ENCODE measurements at places on chromosomes 3 and 15.

- no peak for DNase-seq
These were observed 22.3 kb downstream of the ANKDD1A start for GRCh38 chr15:64934023-64934422.

DNA sequence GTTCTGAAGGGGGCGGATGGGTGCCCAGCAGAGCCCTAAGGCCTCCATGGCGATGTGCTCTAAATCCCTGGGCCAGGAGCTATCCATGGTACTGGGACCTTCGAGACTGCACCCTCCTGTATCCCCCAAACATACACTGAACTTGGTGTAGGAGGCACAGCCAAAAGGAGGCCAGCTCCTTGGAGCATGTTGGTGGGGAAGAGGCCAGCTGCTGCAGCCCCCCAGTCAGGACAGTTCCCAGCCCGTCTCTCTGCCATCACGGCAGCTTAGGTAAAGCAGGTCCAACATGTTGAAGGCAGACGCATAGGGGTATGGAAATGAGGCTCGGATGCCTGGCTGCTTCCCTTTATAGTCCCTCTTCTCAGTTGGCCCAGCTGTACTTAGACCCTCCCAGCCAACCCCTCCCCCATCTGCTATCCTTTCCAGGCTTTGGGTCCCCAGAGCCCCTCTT, 1.8 kb downstream of the CAMKV start:
- peak; percentile 55 for DNase-seq

- no peak for DNase-seq
These were observed 324.3 kb downstream of the FEZF2 start for GRCh38 chr3:62049033-62049432.

- no peak for DNase-seq
These were observed 483 bp downstream of the EHD4 start for GRCh38 chr15:41971895-41972252.

GRCh38 chr3:42649006-42649405, 4.5 kb upstream of the ZBTB47 start:
- no peak for DNase-seq

DNA sequence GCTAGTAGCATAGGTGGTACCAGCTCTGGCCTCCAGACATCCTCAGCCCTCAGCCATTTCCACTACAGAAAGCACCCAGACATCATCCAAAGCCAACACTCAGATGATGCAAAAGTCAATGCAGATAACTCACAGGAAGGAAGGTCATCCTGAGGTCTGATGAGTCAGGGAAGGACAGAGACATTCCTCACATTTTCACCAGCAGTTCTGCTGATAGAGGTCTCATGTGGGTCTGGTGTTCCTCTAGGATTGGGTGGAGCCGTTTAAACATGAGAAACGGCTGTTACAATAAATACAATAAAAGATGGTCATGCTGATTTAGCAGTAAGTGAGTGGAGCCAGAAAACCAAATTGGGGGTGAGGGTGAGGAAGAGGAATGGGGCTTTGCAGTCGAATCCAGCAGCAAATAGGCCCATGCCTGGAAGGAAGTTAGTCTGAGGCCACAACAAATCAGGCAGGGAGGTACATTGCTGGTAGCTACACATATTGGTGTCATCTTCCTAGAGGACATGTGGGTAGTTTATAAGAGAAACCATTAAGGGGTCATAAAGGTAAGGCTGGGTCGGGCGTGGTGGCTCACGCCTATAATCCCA, 33.3 kb upstream of the FLNB start:
- no peak for DNase-seq

- DNase-seq: no peak
These were observed 470.4 kb downstream of the AGBL1 start for GRCh38 chr15:86550075-86550474.

DNA sequence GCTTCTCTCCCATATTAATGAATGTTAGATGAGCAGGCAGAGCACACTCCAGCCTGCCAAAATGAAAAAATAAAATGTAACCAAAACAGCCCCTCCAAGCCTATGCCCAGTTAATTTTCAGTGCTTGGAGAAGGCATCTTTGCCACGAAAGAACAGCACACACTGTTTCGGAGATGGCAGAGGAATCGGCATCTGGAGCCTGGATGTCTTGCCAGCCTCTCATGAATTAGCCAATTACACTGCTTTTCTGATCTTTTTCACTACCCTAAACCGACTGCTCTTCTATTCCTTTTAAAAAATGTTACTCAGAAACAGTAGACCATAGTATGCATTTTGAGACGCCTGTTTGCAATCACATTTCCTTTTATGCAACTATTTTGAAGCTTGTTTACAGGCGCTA, 249.6 kb downstream of the TLE3 start:
- no peak for DNase-seq

DNA sequence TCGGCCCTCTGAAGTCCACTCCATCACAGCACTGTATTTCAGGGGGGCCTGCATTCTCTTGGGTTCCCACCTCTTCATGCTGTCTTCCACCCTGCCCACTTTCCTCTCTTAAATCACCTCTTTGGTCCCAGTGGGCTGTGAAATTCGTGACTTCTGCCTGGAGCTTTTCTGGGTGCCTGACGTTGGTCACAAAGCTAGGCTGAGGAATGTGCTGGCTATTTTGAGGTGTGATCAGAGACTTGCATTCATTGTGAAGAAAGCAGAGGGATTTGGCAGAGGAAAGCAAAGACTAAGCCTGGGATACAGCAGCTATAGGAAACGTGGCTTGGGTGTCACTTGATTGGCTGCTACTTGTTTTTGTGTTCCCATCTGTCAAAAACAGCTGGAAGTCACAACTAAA, 202.5 kb downstream of the SATB1 start:
- no peak for DNase-seq

DNA sequence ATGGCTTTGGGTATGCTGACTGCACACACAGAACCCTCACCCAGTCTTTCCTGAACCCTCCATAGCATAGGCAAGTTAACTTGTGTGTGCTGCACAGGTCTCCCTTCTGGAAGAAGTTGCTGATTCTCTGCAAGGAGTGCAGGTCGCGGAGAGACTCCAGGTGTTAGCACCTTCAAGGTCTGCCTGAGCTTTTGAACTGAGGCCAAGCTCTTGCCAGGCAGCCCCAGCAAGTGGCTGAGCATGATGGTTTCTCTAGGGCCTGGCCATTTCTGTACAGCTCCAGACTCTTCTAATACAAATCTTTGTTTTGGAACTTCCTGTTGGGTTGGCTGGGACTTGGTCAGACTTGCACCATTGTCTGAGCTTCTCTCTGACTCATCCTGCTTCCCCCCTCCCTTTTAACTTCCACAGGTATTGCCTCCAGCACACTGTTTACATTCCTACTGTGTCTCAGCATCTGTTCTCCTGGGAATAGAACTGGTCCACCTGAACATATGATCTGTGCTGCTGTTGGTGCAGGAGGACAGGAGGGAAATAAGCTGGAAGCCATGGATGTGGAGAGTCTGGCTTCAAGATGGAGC, 53.3 kb downstream of the KY start:
- DNase-seq: no peak

- DNase-seq: peak; percentile 52
These were observed 37.7 kb upstream of the LCTL start for GRCh38 chr15:66603301-66604179.

- no peak for DNase-seq
These were observed 159.8 kb upstream of the TSC22D2 start for GRCh38 chr3:150248116-150248887.

- DNase-seq: no peak
These were observed 190.7 kb downstream of the CD47 start for GRCh38 chr3:107899990-107900651.

GRCh38 chr3:4818986-4819693, 160.1 kb upstream of the BHLHE40 start:
- no peak for DNase-seq

GRCh38 chr15:100949691-100950090, 30.5 kb downstream of the LRRK1 start:
- DNase-seq: no peak

GRCh38 chr15:29433050-29433318, 163.4 kb upstream of the NSMCE3 start:
- no peak for DNase-seq

DNA sequence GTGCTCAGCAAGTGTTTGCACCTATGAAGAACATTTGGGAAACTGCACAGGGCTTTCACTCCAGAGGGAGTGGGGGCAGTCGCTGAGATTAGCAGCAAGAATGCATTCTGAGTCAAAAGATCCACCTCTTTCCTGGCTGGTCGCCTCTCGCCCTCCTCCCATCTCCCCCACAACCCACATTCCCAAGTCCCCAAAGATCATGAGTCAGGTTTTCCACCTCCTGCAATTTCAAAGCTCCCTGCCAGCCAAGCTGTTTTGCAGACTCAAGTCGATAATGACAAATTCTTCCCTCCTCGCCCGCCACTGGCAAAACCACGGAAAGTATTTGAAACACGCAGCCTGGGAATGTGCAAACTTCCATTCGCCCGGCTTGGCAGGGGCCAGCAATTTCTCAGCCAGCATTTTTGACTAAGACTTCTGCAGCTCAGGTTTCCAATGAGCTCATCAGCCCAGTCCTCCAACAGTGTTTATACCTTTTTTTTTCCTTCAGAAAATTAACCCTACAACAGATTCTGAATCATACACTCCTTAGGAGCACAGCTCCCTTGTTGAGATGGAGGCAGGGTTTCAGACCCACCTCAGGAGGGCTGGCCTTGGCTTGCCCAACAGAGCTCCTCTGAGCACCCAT, 181.4 kb downstream of the SMAD6 start:
- no peak for DNase-seq

GRCh38 chr3:41701191-41701698, 260.7 kb downstream of the ULK4 start:
- DNase-seq: no peak

DNA sequence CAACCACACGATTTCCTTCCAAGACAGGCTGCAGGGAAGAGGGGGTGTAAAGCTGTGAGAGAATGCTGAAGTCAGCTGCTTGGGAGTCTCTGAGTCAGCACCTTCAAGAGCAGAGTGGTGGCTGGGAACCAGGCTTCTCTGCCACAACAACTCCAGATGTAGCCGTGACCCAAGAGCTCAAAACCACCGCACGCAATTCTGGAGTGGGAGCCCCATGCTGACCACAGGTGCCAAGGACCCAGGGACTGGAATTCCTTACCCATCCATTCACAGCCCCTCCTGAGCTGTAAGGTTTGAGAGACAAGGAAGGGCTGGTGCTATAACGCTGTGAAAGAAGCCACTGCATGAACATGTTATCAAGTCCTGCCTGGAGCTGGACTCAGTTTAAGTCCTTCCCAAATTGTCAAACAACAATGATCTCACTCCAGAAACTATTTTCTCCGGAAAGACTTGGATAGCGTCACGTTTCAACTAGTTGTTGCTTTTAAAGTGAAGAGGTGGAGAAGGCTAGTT, 61.4 kb downstream of the UMPS start:
- DNase-seq: no peak

- no peak for DNase-seq
These were observed 266 bp upstream of the ZBTB47 start for GRCh38 chr3:42653303-42653559.

DNA sequence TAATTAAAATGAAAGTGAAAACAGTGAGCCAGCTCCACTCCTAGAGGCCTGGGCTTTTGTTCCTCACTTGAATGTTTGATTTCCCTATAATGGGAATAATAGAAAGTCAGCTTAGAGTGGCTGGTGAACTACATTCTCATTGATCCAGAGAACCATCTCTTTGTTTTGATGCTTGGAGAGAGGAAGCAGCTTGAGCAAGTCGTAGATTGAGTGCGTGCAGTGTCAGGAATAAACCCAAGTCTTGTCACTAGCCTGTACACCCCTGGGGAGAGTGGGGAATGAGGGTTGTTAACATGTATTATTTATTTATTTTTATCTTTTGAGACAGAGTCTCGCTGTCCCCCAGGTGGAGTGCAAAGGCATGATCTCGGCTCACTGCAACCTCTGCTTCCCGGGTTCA, 885 bp upstream of the LSG1 start:
- no peak for DNase-seq

- DNase-seq: peak; percentile 65
These were observed 121.8 kb downstream of the PDZRN3 start for GRCh38 chr3:73502609-73503583.

DNA sequence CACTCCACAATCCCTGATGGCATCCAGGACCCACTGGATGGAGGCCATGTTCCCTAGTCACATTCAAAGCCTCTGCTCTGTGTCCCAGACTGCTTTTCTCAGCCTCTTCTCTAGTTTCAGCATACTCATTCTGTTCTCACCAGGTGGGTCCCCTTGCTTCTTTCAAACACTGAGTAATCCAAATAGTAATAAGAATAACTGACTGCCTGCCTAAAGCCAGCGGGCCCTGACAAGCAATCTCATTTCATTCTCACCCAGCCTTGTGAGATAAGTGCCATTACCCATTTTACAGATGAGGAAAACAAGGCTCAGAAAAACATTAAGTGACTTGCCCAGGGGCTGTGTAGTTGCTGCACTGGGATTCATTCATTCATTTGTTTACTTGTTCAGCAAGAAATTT, 25.4 kb downstream of the MAPKAPK3 start:
- DNase-seq: no peak

- DNase-seq: no peak
These were observed 17.5 kb downstream of the SLC9A9 start for GRCh38 chr3:143830786-143831185.

GRCh38 chr3:123068601-123069381, 2.0 kb downstream of the PDIA5 start:
- DNase-seq: no peak

DNA sequence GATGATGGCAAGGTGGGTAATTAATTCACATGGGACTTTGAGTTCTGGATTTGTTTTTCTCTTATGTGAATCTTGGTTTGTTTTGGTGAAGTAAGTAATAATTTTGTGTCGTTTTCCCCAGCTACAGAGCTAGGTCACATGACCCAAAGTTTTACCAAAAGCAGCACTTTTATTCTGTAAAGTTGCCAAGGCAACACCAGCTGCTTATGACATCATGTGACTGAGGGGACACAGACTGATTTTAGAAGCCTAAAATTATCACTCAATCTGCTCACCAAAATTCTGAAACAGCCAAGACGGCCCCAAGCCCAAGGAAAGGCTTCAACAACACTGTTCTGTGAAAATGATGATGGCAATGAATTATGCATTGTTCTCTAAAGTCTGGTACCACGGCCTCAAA, 63.9 kb downstream of the MEX3B start:
- no peak for DNase-seq

- no peak for DNase-seq
These were observed 509.6 kb upstream of the SUCLG2 start for GRCh38 chr3:68163968-68164367.

GRCh38 chr3:14801668-14802380, 16.9 kb upstream of the FGD5 start:
- DNase-seq: no peak

DNA sequence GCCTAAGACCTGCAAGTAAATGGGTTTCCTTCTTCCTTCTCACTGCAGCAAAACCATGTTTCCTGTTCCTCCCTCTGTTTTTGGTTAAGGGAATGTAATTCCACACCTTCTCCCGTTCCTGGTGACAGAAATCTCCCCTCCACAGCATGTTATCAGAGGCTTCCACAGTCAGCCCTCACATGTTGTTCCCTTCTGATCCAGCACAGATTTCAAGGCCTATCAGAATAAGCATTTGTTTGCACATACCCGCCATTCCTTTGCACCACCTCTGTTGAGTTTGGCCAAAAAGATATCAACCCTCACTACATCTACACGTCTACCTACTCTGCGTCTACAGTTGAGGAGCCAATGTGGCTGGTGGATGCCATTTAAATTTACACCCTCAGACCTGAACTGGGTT, 113.9 kb upstream of the GRM7 start:
- DNase-seq: no peak

- DNase-seq: peak; percentile 33
These were observed 10.7 kb upstream of the SLC15A2 start for GRCh38 chr3:121883507-121883906.

GRCh38 chr15:52636459-52636858, 42.7 kb downstream of the ATOSA start:
- DNase-seq: no peak

Data from Jurkat, Clone E6-1 (cell line).